ENCODE measurements at places on chromosomes 1 and 21. TPM values are rescaled to one million over a fixed set of nuclear protein-coding genes. Genes with fewer than 3 reads are reported as not detected.

The HOOK1 gene
- total RNA-seq = not detected

The SZRD1 gene
- 96.0 TPM for total RNA-seq

The LRRC38 gene
- not detected for total RNA-seq

The GNAT2 gene
- 1.3 TPM for total RNA-seq

The TMCC2 gene
- total RNA-seq = 5.2 TPM

The INKA2 gene
- 12.2 TPM for total RNA-seq

- DNase-seq = peak; percentile 61
These were observed 65.2 kb upstream of the RALGPS2 start for GRCh38 chr1:178659789-178660208.

DNA sequence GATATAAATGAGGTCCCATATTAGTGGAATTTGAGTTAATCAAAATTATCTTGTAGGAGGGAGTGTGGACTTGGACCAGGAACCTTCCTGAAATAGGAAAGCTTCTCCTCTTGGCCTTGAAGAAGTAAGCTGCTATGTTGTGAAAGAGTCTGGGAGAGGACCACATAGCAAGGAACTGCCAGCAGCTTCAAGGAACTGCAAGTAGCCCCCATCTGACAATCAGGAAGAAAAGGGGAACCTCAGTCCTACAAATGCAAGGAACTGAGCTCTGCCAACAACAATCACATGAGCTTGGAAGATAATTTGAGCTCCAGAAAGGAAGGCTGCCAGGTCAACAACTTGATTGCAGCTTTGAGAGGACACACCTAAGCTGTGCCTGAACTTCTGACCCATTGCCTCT lies 8.2 kb upstream of the PRMT6 start:
- no peak for DNase-seq

DNA sequence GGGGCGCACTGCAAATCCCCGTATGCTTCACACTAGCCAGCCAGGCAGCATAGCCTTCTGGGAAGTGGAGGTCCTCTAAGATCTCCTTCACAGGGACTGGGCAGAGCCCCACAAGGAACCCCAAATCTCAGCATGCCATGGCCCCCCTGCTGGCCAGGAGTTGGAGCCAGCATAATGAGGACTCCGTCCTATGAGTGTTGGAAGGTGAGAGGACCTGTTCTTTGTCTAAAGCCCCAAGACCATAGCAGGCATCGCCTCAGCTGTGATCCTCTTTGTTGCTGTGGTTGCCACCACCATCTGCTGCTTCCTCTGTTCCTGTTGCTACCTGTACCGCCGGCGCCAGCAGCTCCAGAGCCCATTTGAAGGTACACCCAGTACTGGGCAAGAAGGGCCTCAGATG lies 1.5 kb downstream of the SHISA4 start:
- DNase-seq = no peak

GRCh38 chr1:31765041-31765467 lies 914 bp upstream of the ADGRB2 start:
- DNase-seq = peak; percentile 69

GRCh38 chr1:153485863-153486262 lies 25.4 kb upstream of the S100A7 start:
- no peak for DNase-seq

DNA sequence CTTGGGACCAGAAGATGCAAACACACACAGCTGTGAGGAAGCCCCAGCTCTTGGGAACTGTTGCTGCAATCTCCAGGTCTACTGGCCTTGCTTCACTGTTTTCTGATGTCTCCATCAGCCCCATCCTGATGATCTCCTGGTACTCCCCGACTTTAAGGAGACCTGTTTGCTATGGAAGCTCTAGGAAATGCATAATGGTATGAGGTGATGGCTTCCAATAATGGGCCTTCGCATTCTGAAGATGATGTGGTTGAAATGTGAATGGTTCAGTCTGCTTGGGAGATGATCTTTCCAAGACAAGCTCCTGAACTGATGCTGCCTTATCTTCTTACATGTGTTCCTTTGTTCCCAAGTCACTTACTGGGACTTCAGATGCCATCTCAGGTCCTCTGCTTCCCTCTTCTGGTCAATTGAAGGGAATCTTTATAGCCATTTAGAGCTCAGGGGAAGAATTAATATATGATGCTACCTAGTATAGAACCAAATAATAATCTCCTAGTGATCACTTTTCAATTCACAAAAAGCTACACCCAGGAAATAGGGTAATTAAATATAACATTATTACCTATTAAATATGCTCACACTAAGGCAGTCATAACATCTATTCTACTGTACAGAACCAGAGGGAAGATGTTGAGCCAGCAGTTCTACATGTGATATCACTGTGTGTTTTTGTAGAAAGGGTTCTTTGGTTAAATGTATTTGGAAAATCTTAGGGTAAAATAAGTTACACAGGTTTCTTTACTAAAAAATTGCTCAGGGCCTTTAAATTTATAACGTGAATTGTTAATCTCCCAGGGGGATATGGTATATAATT lies 73.9 kb upstream of the VTCN1 start:
- DNase-seq = peak; percentile 20

GRCh38 chr1:78079580-78079979 lies 33.8 kb downstream of the GIPC2 start:
- no peak for DNase-seq

GRCh38 chr1:230316864-230317745 lies 109.0 kb downstream of the PGBD5 start:
- DNase-seq = no peak

DNA sequence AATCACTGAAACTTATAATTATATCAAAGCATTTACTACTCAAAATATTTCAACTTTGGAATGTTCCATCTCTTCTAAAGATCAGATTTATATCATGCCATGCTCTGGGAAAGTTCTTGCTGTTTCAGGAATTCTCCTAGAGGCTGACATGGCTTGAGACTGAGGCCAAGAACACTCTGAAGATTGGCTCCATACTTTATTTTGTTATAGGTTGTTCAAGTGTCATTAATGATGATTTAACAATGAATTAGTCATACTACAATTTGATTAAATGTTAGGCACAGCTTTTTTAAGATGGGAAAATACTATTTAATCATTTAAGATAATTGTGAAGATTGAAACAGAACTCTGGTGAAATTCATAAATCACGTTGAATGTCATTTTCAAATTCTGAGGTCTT lies 255.4 kb downstream of the GREM2 start:
- no peak for DNase-seq

- DNase-seq = peak; percentile 9
These were observed 62.4 kb downstream of the BACH1 start for GRCh38 chr21:29360799-29361765.

DNA sequence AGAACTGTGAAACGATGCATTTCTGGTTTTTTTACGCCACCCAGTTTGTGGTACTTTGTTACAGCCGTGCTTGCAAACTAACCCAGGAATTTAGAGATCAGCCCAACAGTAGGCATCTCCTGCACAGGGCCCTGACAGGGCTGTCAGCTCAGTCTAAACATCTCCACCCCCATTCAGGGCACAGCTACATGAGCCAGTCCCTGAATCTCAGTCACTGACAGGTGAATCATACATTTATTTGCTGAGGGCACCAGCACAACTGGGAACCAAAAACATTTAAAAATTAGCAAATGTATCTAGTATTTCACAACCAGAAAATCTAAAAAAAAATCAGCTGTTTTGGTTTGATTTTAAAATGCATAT lies 30.7 kb downstream of the PRDX6 start:
- DNase-seq = no peak

GRCh38 chr1:192038567-192038966 lies 119.7 kb upstream of the RGS18 start:
- no peak for DNase-seq

- DNase-seq = no peak
These were observed 209.7 kb downstream of the SETD4 start for GRCh38 chr21:35850542-35851103.

- DNase-seq = no peak
These were observed 297.2 kb downstream of the TGFB2 start for GRCh38 chr1:218642033-218642948.

DNA sequence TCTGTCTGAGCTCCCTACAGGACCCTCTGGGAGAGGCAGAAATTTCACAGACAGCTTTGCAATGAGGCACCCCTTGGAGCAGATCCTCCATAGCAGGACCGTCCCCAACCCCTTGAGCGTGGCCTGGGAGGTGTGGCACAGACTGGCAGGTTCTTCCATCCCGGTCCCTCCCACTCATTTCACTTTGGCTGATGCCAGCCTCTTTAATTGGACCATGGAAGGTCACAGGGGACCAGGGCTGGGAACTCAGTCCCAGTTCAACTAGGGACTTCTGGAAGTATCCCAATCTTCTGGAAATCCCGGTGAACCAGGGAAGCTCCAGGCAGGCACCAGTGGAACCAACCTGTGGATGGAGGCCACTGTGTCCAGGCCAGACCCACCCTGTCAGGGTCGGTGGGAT lies 83.7 kb downstream of the SPSB1 start:
- DNase-seq = no peak

DNA sequence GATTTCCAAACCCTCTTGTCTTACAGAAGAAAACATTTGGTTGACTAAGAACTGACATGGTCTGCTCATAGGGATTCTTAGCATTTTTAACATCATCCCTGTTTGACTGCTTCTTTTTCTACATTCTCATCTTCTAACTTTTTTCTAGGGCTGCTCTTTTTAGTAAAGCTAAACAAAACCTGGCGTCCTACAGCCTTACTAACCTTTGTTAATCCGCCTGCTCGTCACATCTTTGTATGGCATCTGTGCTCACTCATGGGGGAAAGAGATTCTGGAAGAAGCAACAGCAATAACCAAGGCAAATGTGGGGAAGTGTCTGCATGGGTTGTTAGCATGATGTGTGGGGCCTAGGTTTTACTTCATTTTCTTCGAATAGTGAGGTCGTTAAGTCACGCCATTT lies 92.0 kb downstream of the KIF1B start:
- DNase-seq = no peak

GRCh38 chr1:18901952-18902522 lies 318 bp downstream of the ALDH4A1 start:
- DNase-seq = peak; percentile 26

GRCh38 chr1:233884461-233885151 lies 19.9 kb upstream of the SLC35F3 start:
- no peak for DNase-seq

DNA sequence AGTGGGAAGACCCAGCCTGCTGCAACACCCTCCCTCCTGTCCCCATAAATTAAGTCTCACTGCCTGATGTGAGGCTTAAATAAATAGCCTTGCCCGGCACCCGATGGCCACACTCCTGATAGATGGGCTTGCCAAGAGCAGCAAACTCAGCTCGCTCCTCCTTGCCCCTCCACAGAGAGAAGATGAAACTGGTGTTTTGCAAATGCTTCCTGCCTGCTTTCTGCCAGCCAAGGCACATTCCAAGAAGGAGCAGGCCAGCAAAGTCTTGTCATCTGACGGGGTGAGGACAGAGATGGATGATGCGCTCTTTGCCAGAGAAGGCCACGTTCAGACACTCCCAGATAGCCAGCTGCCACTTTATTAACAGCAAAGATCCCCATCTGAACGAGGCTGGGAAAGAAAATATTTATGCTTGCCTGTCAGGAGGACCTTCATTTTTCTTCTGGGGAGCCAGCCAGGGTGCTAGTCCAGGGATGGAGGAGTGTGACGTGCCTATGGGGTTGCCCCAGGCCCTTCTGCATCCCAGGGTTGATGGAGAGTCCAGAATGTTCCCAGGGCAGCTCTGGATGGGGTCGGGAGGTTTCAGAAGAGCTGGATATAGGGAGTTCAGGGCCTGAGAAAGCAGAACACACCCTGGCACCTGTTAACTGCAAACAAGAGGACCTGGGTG lies 265.4 kb downstream of the FOXD2 start:
- DNase-seq = no peak

- DNase-seq = no peak
These were observed 90.9 kb downstream of the LYPLAL1 start for GRCh38 chr1:219264561-219264960.

DNA sequence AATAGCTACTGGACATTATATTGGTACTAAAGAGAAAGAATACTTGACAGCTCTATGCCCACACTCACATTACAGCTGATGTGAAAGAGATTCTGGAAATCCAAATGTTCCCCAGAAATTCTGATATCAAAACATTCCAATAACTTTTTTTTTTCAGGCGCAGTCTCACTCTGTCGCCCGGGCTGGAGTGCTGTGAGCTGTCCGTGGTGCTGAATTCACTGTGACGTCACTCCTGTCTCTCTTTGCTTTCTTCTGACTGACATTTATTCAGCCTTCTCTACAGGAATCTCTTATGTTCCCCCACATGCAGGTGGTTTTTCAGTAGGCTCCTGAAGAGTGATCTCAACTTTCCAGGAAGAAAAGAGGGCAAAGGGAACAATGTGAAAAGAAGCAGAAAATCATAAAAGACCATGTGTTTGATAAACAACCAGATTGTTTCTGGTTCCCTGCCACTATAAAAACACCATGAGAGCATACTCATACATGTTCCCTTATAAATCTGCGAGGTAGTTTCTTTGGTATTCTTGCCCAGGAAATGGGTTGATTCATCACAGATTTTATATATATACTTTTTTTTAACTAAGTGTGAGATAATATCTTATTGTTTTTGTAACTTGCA lies 6.2 kb downstream of the S100A7A start:
- DNase-seq = peak; percentile 64

- DNase-seq = peak; percentile 7
These were observed 86.9 kb upstream of the ZBTB40 start for GRCh38 chr1:22364764-22365163.

- no peak for DNase-seq
These were observed 52.1 kb upstream of the ADARB1 start for GRCh38 chr21:45022348-45022675.

GRCh38 chr1:232508130-232508701 lies 121.7 kb downstream of the SIPA1L2 start:
- no peak for DNase-seq

DNA sequence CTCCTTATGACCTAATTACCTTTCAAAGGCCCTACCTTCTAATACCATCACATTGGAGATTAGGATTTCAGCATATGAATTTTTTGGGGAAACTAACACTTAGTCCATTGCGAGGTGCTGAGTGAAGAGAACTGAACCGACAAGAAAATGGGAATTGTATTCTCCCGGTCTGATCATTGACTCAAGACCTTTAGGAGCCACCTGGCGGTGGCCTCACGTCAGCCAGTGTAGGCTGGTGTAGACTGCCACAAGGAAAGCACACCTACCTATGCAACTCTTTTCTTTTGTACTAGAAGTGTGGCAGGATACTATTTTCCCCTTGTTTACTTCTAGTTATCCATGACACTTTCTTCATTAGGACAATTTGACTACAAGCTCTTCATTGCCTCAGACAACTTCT lies 333.5 kb upstream of the B3GALT2 start:
- DNase-seq = no peak

DNA sequence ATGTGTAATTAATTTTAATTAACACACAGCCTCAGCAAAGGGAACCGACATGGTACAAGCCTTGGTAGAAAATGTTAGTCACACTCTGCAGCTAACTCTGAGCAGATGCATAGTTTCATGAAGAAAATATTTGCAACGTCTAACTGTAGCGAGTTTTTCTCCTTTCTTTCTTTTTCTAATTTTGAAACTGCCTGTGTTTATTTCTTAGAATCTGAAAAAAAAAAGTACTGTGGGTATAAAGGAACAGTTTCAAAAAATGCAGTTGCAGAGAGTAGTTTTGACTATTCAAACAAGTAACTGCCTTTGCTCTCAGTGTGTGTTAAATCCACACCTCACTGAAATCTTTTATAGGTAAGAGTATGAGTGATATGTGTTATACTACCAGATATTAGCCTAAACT lies 149.9 kb upstream of the C1orf105 start:
- no peak for DNase-seq
